ENCODE measurements at places on chromosomes 6 and 20.

DNA sequence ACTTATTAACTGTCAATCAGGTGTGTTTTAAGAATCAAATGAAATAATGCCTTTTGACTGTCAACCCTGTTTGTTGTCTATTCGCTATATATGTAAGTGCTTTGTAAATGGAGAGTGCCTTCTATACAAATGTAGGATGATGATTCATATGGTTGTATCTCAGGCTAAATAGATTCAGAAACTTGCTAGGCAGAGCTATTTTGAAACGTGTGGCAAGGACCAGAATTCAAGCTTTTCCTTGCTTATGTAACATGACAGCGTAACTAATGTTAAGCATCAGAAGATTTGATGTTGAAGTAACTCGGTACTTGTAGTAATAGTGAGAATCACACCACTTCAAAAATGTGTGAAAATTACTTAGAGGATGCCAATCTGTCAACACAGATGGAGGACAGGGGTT, 3.4 kb downstream of the OGFRL1 start:
- DNase-seq = no peak

DNA sequence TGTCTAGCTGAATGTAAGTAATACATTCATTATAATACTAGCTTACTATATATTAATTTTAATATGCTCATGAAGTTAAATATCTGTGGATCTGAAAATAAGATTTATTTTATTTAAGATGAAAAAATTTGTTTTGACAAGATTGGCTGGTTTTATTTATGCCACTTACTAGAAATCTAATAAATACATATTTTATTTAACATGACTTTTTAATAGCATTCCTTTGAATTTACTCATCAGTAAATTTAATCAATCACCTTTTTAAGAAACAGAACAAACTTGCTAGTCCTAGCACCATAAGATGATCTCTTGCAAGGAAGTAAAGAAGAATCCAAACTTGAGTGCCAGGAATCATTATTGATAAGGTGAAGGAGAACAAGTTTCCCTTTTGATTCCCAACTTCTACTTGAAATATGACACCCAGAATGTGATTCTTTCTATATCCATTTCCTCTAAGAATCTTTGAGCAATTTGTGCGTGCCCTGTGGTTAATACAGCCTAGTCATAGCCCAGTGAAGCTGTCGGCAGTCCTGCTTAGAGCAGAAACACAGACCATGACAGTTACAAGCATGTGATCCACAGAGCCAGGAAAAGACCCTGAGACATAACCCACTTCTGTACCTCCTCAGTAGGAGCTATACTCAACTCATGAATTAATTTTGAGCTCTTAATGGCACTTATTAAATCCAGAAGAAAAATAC, 282.3 kb upstream of the QKI start:
- DNase-seq = no peak

DNA sequence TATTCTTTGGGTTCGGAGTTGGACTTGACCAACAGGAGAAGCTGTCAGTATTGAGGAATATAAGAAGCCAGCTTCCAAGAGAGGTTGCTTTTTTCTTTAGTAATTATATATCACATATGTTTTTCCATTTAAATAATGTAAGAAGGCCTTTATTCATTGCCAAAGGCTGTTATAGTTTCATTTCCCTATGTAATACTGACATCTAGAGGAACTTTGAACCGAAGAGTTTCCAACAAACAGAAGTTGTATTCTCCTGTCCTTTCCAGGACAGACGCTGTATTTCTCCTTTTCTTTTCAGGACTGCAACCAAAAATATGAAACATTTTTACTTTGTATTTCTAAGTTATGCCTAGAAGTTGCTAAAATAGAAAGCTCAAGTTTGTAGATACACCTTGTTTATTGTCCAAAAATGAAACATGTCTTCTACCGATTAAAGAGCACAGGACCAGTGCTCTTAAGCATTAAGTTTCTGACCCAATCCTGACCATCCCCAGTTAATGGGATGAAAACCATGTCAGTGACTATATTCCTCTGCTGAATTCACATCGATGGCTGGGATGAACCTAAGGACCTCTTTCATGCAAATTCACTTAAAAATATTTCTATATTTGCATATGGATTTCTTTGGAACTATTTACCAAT, 55.1 kb downstream of the MYLK4 start:
- peak; percentile 24 for DNase-seq

- no peak for DNase-seq
Observed at GRCh38 chr6:41262401-41262800, 24.1 kb downstream of the TREM1 start.
